HAP-1 (cell line): ENCODE measurements at places on chromosomes 6 and 20.

DNA sequence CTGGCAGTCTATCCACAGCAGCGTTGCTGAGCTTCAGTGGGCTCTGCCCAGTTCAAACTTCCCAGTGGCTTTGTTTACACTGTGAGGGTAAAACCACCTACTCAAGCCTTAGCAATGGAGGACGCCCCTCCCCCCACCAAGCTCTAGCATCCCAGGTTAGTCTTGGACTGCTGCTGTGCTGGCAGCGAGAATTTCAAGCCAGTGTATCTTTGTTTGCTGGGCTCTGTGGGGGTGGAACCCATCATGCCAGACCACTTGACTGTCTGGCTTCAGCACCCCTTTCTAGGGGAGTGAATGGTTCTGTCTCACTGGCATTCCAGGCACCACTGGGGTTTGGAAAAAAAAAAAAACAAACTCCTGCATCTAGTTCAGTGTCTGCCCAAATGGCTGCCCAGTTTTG is 249.7 kb upstream of the SYNCRIP start:
- no peak for DNase-seq

GRCh38 chr6:87724983-87725811 is 23.2 kb upstream of the AKIRIN2 start:
- no peak for DNase-seq

- no peak for DNase-seq
Measured at GRCh38 chr6:20409427-20409971, 7.8 kb downstream of the E2F3 start.

GRCh38 chr6:34332251-34333198 is 59.9 kb downstream of the NUDT3 start:
- DNase-seq = no peak

- DNase-seq = no peak
Measured at GRCh38 chr6:155964544-155964943, 508.9 kb upstream of the NOX3 start.

- DNase-seq = no peak
Measured at GRCh38 chr20:53077373-53078205, 105.4 kb downstream of the TSHZ2 start.

DNA sequence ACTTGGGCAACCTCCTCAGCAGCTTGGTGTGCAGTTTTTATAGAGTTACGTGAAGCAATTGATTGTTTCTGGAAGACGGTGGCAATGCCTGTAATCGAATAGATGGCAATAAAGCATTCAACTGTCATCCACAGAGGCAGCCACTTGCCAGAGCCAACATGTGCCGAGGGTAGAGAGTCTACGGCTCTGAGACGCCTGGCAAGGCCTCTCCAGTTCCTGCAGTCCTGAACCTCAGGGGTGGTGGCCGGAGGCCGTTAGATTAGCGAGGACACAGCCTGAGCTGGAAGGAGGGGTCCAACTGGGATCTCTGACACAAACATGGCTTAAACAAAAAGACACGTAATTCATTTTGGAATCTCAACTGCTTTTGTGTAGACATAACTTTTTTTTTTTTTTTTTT is 775 bp upstream of the TTLL2 start:
- DNase-seq = no peak

DNA sequence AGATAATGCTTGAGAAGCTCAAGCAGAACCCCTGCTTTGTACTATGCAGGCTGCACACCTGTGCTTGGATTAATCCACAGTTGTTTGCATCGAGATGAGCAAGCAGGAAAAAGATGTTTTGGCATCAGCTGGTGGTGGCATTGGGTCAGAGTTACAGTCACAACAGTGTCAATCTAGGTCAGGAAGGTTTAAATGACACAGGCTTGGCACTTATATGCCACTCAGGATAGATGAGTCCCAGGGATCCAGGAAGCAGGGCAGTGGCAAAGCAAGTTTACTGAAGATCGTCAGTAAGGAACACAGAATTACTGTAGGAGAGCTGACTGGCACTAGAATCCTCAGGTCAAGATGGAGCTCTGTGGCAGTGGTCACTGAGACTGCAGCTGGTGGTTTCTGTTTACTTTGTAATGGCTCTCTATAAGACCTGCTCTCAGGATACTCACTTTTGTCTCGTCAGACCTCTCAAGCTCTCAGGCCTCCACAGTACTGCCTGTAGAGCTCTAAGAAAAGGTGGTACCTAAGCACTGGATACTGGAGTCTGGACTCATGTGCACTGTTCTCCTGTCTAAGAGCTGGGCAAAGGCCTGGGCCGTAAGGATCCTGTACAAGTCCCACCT is 110.1 kb upstream of the HS3ST5 start:
- DNase-seq = no peak

DNA sequence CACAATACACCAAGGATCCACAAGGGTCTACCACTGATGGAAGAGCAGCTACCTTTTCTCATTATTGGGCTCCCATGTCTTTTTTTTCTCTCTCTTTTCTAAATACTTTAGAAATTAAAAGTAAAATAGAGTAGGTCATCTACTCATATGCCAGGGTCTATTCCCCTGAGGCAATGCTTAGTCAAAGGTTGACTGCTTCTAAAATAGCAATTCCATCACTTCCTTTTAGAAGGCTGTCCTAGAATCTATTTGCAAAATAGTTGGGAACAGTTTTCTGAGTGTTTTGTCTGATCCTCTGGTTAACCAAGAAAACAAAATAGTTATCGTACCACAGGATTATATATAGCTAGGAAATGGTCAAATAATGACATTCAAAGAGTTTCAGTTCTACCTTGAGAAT is 174.1 kb downstream of the COL21A1 start:
- DNase-seq = no peak

DNA sequence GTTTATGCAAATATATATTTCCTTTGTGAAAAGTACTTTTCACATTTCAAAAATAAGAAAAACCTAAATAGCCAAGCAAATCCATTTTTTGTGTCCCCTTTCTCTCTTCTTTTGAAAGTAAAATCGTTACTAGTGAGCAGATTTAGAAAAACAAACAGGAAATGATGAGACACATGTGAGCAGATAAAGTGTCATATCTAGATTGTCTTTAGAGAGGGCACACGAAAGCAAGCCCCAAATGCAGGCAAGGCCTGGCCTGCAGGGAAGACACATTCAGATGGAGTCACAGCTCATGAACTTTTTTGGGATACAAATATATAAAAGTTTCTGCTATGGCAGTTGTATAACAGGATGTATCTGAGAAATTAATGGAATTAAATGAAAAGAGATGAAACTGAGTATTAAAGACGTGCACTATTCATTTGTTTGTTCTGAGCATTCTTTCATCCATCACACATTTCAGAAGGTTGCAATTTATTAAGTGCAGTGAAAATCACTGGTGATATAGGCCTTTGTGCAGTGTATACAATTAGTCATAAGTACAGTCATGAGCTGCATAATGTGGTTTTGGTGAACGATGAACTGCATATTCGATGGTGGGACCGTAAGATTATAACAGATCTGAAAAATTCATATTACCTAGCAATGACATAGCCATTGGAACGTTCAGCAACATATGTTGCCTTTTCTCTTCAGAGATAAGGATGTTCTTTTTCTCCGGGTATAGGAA is 101.4 kb downstream of the PACRG start:
- DNase-seq = no peak

GRCh38 chr6:114936080-114936479 is 593.3 kb upstream of the HS3ST5 start:
- DNase-seq = no peak

DNA sequence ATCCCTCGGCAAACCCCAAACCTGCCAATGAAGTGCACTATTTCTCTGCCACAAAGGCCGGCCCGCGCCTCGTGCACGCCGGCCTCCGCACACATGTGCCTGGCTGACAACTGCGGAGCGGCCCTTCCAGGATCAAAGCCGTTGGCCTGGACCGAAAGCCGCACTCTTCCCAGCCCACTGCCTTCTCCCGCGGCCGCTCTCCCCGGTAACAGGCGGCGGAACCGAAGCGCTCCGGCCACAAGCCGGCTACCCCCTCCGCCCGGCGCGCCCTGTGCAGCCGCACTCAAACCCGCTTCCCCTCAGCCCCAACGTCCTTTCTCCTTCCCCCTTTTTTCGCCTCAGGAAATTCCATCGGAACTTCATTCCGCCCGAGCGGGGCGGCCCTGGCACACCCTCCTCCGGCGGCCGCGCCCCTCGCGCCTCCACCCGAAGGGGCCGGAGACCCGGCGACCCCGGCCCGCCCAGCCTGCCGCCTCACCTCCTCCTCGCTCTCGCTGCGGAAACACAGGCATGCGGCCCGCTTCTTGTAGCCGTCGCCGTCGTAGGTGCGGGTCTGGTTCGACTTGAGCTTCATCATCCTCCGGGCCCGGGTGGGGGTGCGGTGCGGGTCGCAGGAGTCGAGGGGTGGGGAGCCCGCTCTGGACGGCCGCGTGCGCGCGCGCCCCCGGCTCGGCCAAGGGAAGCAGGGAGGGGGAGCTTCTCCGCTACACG is 528 bp downstream of the NUDT3 start:
- DNase-seq = peak; percentile 67

- no peak for DNase-seq
Measured at GRCh38 chr6:87879132-87879861, 168.3 kb upstream of the SPACA1 start.

- no peak for DNase-seq
Measured at GRCh38 chr6:88048578-88048977, 937 bp downstream of the SPACA1 start.

GRCh38 chr6:156703719-156704118 is 73.5 kb upstream of the ARID1B start:
- no peak for DNase-seq

GRCh38 chr6:136647363-136647852 is 97.2 kb upstream of the MAP7 start:
- DNase-seq = no peak
